Thyroid gland (tissue), 4 donors: ENCODE measurements at places on chromosomes 11 and 22.
A peak's percentile ranks its signal among the peaks of the same experiment; 100 is the strongest.

- H3K4me1 ChIP-seq, result no peaks in the 10 kb centered on the region
- no peaks in the 10 kb centered on the region for H3K36me3 ChIP-seq
- no peak for DNase-seq
- H3K4me3 ChIP-seq, result no peak overlapping the region
- H3K27ac ChIP-seq, result no peak overlapping the region
Observed at GRCh38 chr22:43819931-43820640, 8.0 kb upstream of the EFCAB6 start.

GRCh38 chr11:84503503-84503902, 1123.6 kb downstream of the DLG2 start:
- no peaks in the 10 kb centered on the region for H3K36me3 ChIP-seq
- H3K27me3 ChIP-seq, result no peaks in the 10 kb centered on the region
- no peaks in the 10 kb centered on the region for H3K4me1 ChIP-seq

DNA sequence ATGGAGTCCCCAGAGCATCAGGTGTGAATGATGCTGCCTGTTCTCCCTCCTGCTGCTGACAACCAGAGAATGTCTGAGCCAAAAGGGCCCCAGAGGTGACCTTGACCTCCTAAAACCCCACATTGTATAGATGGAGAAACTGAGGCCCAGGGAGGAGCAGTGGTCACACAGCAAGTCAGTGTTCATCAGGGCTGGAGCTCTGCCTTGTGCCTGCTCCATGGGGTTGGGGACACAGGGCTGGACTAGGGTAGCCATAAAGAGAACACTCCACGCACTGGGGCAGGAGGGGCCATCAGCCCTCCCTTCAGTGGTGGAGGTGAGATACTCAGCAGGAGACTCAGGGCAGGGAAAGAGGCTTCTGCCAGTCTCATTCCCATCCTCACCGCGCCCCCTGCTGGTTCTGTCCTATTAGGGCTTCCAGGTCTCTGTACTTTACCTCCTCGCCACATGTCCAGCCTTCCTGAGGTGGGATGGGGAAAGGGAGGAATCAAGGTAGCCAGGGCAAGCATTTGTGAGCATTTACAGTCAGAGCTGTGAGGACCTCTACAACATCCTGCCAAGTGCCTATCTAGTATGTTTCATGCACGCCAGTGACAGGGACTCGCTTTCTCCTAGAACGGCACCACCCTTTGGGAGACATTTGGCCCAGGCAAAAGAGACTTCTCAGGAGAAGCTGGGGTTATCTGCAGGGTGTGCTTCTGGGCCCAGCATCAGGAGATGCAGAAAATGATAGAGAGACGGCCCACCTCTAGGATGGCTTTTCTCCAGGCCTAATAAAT, 43.2 kb downstream of the NEU3 start:
- no peaks in the 10 kb centered on the region for H3K36me3 ChIP-seq
- no peak overlapping the region for H3K4me3 ChIP-seq
- H3K27me3 ChIP-seq, result no peaks in the 10 kb centered on the region
- DNase-seq, result peak; percentile 75
- H3K27ac ChIP-seq, result no peak overlapping the region
- H3K4me1 ChIP-seq, result no peaks in the 10 kb centered on the region

DNA sequence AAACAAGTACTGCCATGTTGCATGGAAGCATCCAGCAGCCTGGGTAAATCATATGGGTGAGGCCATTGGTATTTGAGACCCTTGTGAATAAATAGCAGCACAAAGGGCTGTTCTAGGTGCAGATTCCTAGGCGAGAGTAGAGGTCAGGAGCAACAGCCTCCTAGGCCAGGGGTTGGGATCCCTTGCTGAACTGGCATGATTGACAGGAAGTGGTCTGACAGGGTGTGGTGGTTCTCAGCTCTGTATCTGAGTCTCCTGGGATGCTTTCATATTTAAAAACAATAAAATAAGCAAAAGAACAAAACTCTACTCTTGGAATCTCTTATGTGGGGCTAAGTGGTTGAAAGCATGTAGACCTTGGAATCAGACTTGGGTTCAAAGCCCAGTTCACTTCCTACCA, 35.8 kb downstream of the INSC start:
- no peak overlapping the region for H3K4me3 ChIP-seq
- no peak overlapping the region for H3K27ac ChIP-seq
- no peak for DNase-seq
- H3K4me1 ChIP-seq, result peaks cover 6% of the 10 kb centered on the region
- no peaks in the 10 kb centered on the region for H3K36me3 ChIP-seq

GRCh38 chr11:33919645-33920044, 27.8 kb upstream of the LMO2 start:
- H3K27me3 ChIP-seq, result no peaks in the 10 kb centered on the region
- DNase-seq, result no peak
- H3K4me3 ChIP-seq, result no peak overlapping the region
- no peak overlapping the region for H3K27ac ChIP-seq

DNA sequence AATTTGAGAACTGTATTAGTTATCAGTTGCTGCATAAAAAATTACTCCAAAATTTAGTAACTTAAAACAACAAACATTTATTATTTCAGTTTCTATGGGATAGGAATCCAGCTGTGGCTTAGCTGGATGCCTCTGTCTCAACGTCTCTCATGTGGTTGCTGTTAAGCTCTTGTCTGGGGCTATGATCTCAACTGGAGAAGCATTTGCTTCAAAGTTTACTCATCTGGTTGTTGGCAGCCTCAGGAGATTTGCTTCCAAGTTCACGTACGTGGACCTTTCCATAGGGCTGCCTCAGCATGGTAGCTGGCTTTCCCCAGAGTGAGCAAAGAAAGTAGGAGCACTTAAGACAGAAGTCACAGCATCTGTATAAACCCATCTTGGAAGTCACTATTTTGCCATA, 144.9 kb upstream of the SESN3 start:
- DNase-seq, result no peak
- H3K4me1 ChIP-seq, result no peaks in the 10 kb centered on the region
- no peak overlapping the region for H3K27ac ChIP-seq
- no peaks in the 10 kb centered on the region for H3K36me3 ChIP-seq

DNA sequence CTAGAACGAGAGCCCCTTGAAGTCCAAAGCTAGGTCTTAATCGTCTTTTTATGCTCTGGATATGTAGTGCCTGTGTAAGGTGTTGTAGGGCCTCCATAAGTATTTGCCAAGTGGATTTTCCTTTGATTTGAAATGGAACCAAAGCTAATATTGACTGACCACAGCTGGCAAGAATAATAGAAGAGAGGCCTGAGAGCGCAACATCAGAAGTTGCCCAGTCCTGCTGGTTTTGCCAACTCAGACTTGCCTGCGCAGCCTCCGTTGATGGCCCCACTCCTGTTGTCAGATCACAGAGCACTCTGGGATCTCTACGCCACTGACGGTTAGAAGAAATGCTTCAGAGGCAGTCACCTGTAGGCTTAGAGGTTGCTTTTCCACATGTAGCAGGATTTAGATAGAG, 251.2 kb downstream of the TENM4 start:
- no peak overlapping the region for H3K4me3 ChIP-seq
- H3K27me3 ChIP-seq, result no peaks in the 10 kb centered on the region
- H3K36me3 ChIP-seq, result no peaks in the 10 kb centered on the region
- peaks cover 8% of the 10 kb centered on the region for H3K4me1 ChIP-seq
- H3K27ac ChIP-seq, result no peak overlapping the region
